Stimulated activated CD4-positive, alpha-beta T cell treated with anti-CD3 and anti-CD28 coated beads, Interleukin-12 subunit alpha, Interleukin-12 subunit beta, amount 100 ng/mL, for 48 hours (primary cell): ENCODE measurements at places on chromosomes 12 and 14.

DNA sequence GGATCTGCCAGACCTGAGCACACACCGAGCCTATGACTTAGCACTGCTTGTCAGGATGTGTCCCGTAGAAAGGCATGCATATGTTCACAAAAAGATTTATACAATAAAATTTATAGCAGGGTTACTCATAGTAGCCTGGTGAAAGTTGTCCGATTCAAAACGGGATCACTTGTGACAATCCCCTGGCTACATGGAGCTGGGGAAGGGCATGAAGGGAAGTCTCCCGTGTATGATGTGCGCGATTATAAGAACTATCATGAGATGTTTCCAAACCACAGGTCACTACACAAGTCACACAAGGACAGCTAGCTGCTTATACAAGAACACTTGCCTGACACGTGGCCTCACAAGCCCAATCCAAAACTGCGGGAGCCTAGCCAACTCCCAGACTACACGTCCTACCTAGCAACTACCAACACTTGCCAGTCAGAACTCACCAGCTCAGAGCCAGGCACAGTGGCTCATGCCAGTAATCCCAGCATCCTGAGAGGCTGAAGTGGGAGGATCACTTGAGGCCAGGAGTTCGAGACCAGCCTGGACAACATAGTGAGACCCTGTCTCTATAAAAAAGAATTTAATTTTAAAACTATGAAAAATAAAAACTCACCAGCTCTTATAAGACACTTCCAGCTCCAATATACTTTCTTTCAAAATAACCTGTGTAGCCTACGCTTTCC is 7.5 kb upstream of the CDCA4 start:
- DNase-seq, result no peak

DNA sequence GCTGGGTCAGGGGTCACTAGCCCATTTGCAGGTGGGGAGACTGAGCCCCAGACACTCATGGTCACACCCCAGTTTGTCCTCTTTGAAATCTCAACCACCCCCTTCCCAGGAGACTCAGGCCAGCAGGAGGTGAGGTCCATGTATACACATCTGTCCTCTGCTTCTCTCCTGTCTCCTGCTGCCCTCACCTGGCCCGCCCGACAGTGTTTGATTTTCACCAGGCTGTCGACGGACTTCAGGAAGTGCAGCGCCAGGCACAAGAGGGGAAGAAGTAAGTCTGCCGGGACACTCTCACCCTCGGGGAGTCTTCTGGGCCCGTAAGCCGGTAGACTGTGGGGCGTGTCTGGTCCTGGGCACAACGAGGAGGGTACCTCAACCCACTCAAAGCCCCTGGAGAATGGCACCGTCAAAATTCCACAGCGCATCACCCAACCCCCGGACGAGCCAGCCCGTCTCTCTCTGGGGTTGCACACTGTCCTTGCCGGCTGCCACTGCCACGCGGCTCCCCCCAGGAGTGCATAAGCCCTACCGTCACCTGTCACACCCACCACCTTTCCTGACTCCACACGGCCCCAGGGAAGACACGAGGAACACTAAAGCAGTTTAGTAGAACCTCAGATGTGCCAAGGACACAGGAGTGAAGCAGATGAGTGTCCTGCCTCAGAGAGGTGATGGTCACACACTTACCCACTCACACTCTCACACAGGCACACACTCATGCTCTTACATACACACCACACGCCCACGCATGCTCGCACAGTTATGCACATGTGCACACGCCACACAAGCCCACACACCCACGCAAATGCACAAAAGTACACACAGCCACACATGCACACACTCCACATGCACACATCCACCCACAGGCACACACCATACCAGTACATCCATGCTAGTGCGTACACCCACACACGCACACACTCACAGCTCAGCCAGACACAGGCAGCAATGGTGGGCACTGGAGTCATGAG is 13.1 kb upstream of the SIVA1 start:
- no peak for DNase-seq

DNA sequence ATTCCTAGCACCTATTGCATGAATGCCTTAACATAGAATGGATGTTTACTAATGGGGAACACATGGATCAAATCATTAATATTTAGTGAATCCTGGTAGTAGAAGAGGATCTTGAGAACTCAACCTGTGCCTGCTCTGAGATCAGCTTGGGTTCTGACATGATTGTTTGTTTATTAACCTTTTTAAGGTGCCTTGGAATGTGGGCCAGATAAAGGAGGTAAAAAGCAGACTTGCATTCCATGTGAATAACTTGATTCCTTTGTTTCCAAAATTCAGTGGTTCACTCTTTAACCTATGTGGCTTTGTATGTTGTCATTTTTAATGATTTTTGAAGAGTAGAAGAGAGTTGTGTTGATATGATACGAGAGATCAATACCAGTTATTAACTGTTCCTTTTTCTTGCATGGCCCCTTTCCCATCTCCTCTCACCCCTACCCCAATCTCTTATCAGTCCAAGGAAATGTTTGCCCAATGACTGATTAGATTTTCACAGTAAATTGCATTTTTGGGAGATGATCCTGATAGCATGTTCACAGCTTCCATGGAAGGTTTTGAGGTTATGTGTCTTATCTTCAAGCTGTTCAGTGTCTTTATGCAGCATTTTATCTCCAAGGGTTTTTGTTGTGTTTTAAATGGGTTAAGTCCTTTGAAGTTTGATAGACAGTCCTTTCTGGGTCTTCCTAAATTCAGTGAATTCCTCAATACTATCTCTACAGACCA is 193.7 kb upstream of the FRMD6 start:
- DNase-seq, result no peak

- no peak for DNase-seq
These were observed 53.6 kb downstream of the SLC25A47 start for GRCh38 chr14:100376751-100377171.

GRCh38 chr14:65492266-65492665 is 79.7 kb downstream of the FUT8 start:
- DNase-seq, result no peak

- no peak for DNase-seq
These were observed 98.9 kb downstream of the BTG1 start for GRCh38 chr12:92046557-92047392.
